ENCODE measurements at places on chromosomes 16 and 17.

DNA sequence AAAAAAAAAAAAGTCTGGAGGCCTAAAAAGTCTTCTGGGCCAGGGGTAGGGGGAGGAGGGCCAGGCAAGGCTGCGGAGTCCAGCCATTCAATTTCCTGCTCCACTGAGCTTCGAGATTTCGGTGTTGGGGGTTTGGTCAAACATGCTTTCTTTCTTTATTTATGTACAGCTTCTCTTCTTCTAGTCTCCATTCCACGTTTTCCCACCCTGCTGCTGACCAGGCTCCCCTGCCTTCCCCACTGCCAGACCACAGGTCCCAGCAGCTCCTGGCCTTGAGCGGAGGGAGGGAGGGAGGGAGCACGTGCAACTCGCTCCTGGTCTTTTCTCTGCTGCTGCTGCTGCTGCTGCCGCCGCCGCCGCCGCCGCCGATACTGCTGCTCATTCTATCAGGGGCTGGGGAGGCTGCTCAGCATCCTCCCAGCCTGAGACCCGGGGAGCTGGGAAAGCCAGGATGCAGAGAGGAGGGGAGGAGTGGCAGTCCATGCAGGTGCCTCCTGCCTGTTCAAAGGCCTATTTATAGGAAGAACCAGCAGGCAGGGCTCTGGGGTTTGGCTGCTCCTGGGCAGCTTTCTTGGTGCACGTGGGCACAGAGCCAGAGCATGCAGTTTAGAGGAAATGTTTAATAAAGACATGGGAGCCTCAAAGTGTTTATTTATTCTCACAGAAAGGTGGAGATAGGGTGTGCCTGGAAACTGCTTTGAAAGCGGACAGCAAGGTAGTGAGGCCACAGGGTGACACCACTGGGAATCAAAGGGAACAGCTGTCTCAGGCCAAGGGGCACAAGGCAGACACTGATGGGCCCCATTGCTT is 23.4 kb upstream of the ZFHX3 start:
- no peak for DNase-seq

DNA sequence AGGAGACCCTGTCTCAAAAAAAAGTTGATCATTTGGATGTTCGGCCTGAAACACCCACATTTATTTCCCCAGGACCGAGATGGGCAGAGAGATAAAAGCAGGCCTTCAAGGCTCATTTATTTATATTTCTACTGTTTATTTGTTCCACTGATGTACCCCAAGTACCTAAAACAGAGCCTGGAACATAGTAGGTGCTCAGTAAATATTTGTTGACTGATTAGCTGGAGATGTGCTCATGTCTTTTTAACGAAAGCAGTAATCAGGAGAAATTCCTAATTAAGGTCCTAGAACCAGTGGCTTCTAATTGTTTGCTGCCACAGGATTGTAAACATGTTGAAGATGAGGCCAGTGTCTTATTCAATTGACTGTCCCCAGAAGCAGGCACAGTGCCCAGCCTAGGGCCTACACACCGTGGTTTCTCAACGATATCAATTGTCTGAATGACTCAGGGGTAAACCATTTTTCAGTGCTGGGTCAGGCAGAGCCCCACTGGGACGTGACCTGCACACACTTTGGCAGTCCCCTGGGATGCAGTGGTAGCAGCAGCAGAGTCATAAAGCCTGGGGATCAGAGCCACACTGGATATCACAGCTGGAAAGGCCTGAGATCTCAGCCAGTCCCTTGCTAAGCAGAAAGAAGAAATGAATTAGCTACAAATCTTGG is 34.8 kb downstream of the SOST start:
- DNase-seq = peak; percentile 56

DNA sequence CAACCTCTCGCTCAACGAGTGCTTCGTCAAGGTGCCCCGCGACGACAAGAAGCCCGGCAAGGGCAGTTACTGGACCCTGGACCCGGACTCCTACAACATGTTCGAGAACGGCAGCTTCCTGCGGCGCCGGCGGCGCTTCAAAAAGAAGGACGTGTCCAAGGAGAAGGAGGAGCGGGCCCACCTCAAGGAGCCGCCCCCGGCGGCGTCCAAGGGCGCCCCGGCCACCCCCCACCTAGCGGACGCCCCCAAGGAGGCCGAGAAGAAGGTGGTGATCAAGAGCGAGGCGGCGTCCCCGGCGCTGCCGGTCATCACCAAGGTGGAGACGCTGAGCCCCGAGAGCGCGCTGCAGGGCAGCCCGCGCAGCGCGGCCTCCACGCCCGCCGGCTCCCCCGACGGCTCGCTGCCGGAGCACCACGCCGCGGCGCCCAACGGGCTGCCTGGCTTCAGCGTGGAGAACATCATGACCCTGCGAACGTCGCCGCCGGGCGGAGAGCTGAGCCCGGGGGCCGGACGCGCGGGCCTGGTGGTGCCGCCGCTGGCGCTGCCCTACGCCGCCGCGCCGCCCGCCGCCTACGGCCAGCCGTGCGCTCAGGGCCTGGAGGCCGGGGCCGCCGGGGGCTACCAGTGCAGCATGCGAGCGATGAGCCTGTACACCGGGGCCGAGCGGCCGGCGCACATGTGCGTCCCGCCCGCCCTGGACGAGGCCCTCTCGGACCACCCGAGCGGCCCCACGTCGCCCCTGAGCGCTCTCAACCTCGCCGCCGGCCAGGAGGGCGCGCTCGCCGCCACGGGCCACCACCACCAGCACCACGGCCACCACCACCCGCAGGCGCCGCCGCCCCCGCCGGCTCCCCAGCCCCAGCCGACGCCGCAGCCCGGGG is 1.3 kb downstream of the FOXC2 start:
- DNase-seq = peak; percentile 39

- no peak for DNase-seq
Observed at GRCh38 chr17:75822119-75822799, 21.9 kb downstream of the UNC13D start.

GRCh38 chr17:50687200-50688066 is 20.3 kb downstream of the ANKRD40 start:
- DNase-seq = no peak

- DNase-seq = no peak
Observed at GRCh38 chr17:2595716-2596115, 2.3 kb downstream of the PAFAH1B1 start.

GRCh38 chr17:46764709-46765401 is 53.6 kb downstream of the WNT3 start:
- DNase-seq = peak; percentile 57

DNA sequence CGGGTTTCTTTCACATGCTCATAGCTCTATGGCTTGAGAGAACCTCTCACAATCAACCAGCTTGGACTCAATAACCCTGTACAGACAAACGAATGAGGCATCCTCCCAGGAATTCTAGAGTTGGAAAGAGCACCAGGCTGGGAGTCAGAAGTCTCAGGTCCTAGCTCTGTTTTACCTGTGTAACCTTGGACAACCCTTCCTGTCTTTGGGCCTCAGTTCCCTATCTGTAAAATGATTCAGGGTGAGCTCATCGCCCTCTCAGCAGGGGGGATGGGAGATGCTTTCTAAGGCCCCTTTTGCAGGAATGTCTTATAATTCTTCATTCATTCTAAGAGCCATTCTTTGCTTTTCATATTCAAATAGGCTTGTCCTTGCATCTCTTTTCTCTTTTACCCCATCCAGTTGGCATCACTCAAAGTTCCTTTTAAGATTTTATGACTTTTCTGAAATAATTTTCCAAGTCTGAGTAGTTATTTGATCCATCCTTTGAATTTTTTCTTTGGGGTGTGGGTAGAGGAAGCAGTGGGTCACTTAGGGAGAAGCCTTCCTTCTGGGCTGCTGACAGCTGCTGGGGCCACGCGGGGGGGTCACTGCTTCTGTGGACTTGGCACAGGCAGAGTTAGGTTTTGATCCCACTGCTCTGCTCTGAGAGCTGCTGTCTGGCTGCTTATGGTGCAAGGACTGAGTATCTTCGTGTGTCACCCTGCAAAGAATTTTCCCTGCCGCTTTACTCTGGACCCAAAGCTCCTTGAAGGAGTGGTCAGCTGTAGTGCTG is 102.7 kb downstream of the UTP18 start:
- peak; percentile 2 for DNase-seq

DNA sequence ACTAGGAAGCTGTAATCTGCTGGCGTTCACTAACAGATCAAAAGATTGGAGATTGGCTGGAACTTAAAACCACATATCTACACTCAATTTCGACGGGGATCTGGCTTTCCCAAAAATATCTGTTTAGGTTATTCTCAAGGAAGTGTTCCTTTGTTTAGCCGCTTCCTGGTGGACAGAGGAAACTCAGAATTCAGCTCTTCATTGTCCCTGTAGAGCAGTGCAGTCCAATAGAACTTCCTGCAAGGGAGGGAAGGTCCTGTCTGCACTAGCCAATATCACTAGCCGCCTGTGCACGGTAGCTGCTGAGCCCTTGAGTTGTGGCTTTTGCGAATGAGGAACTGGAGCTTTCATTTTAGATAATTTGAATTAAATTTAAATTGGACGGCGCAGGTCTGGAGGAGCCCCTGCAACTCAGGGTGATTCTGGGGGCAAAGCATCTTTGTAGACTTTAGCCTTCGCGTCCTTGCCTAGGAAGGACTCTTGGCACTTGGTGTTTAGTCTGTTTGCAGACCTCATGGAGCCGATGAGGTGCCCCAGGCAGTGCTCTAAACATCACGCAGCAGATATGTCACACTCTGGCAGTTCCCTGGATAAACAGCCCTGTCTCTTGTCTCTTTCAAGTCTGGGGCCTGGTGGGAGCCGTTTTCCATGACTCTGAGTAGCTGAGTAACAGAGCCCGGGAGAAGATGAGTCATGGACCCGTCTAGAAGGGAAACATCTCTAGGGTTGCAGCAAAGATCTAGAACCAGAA is 122.2 kb downstream of the CCDC182 start:
- peak; percentile 70 for DNase-seq

DNA sequence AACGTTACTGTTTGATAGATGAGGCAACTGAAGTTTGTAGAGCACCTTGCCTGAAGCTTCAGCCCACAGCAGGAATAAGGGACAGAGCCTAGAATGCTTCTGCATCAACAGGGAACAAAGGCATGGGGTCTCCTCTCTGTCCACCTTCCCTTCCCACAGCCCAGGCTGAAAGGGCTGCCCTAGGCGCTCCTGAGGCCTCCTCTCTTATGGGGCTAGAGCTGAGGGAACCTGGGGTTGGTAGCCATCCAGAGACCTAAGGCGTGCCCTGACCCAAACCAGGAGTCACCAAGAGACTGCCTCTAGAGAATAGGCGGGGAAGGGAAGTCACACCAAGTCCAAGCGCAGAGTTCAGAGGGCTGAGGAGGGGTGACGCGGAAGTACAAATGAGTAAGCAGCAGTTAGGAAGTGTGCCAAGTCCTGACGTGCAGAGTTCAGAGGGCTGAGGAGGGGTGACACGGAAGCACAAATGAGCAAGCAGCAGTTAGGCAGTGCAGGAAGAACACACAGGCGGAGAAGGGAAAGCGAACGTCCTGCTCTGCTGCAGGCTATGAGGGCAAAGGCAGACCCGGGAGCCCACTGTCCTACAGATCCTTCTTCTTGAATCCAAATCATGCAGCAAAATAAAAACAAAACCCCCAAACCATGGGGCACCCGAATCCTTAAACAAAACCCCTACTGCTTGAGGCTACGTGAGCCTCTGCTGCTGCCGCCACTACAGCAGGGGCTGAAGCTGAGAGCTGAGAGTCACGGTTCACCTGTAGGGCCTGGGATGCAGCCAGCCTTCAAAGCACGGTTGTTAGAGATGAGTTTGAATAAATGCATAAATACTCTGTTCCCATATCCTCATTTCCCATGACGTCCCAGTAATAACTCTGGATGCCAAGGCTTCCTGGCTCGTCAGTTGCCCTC is 2.7 kb upstream of the SPG7 start:
- DNase-seq = peak; percentile 85

GRCh38 chr17:45070809-45071208 is 9.7 kb downstream of the NMT1 start:
- DNase-seq = peak; percentile 39

- no peak for DNase-seq
Observed at GRCh38 chr16:76819226-76819916, 371.6 kb upstream of the MON1B start.

DNA sequence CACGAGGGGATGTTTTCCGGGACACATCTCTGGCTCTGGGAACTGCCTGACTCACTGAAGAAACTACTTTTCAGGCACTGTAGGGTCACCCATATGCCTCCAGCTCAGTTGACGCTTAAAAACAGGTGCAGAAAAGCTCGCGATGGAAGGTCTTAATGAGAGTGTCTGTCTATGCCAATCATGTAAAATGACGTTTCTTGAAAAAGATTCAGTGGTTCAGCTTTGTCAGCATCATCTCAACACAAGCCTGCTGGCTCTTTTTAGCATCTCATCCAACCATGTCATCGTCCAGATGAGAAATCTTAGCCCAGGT is 27.5 kb downstream of the OR1D5 start:
- DNase-seq = no peak

- DNase-seq = peak; percentile 21
Observed at GRCh38 chr17:81428121-81428515, 32.9 kb downstream of the BAHCC1 start.

DNA sequence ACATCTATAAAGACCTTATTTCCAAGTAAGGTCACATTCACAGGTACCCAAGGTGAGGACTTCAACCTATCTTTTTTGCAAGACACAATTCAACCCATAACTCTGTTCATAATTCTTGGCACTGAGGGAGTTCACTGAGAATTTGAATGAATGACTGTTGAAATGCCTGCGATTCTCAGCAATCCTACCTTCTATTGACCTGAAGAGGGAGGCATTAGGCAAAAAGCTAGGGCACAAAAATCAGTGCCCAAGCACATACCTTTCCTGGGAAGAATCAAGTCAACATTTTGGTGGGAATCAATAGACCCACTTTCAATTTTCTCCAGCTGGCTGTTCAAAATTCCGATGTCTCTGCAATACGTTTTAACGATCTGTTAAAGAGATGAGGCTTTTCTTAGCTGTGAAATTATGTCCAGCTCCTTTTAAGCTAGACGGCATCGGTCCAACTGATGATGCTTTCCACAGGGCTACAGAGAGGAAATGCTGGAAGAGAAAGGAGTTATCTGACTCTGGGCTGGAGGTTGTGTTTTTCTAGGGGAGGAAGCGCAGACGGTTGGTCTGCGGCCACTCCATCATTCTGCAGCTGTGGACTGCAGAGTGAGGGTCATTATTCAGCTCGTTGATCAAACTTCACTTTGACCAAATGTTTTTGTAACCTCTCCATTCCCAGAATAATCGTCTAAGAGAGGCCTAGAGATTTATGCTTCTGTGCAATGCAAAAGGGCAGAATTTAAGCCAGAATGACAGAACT is 25.2 kb downstream of the BCO1 start:
- DNase-seq = peak; percentile 46

DNA sequence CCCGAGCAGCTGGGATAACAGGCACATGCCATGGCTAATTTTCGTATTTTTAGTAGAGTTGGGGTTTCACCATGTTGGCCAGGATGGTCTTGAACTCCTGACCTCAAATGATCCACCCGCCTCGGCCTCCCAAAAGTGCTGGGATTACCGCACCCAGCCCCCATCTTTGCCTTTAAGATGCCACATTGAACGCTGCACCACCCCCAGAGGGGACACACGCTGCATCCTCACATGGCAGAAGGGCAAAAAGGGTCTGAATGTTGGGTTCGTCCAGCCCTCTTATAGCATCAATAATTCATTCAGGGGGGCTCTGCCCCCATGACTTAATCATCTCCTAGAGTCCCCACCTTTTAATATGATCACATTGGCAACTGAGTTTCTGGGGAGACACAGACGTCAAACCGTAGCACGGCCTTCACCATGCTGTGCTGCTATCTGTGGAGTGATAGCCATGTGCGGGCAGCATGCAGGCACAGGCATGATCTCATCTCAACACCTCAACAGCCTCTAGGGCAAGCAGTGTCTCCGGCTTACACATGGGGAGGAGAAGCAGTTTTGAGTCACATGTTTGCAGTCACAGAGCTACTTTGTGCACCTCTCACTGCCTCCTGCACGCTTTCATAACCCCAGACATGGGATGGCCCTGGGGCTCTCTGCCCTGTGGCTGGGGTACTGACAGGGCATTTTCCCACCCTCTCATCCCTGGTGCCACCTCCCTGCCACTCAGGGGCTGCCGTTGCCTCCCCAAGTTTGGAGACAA is 30.0 kb downstream of the IL21R start:
- DNase-seq = peak; percentile 92

Data from epithelial cell of esophagus (primary cell).